ENCODE measurements at places on chromosomes 6 and 20.

- DNase-seq, result no peak
These were observed 71.8 kb upstream of the PHACTR2 start for GRCh38 chr6:143605906-143606521.

DNA sequence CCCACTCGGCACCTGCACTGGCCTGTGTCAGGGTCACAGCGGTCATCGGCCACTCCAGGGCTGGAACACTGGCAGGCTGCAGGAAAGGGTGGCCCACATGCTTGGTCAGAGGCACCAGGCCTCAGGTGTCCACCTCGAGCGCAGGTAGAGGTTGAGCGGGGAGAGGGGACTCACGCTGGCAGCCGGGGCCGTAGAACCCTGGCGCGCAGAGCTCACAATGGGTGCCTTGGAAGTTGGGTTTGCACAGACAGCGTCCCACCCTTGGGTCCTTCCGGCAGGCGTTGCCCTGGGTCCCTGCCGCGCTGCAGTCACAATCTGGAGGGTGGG is 28.9 kb downstream of the LAMA5 start:
- DNase-seq, result no peak

DNA sequence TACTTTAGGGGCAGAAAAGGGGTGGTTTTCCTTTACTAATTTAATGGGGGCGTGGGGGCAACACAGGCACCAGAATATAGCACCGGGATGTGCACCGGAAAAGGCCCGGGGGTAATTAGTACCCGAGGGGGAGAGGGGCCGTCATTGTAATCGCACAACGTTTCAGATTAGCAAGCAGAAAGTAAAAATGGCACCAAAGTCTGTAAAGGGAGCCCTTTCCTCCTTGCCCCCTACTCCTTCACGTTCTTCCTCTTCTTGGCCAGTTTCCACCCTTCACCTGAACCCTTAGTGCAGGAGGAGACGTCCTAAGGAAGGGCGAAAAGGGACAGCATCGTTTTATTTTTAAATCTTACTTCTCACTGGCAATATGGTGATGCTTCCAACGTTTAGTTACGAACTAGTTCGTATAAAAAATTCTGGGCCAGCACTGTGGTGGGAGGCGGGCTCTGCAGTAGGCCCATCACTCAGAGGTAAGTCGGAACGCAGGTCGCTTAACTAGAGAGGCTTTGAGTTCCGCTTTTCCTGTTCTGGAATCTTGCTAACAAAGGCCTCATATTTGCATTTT is 742 bp upstream of the CEP85L start:
- no peak for DNase-seq

DNA sequence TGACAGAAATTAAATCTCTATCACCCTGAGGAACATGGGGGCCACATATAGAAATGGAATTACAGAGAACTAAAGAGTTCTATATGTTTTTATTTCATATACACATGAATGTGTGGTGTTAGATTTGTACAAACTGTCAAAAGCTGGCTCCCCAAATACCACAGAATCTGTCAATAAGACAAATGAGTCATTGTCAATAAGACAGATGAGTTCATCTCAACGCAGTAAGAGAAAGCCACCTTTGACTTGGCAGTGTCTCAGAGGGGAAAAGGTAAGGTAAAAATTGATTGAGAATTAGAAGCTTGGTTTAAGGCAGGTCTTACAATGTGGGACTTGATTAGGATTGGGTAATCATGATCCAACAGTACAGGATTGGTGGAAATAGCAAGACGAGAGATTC is 124.2 kb upstream of the GPR6 start:
- DNase-seq, result no peak

DNA sequence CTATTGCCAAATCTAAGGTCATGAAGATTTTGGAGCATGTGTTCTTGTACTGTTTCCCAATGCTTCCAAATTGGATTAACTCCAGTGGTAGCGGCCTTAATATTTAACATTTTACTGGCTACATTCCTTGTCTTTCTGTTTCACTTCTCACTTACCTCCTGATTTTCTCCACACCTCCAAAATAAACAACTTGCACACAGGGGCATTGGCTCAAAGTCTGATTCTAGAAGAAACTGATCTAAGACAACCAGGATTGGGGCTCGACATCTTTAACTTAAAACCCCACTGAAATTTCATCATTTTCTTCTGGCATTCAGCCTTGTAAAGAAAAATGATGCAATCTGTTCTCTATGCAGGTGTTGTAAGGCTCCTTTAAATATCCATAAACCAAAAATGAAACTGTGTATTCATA is 557.9 kb upstream of the ID4 start:
- DNase-seq, result no peak

DNA sequence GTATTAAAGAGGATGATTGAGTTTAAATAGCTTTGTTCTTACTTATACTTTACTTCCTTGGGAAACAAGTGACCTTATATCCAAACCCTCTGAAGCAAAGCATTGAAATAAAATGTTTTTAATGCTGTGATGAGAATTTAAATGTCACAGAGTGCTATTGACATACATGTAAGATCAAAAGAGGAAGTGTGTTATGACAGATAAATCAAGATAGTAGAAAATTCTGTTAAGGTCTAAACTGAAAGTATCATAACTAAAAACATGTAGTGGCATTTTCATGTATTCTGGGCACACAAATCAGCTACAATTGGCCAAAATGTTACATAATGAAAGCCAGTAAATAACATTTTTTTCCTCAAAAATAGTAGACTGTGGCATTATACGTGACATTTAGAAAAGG is 318.0 kb downstream of the GRIK2 start:
- DNase-seq, result no peak

DNA sequence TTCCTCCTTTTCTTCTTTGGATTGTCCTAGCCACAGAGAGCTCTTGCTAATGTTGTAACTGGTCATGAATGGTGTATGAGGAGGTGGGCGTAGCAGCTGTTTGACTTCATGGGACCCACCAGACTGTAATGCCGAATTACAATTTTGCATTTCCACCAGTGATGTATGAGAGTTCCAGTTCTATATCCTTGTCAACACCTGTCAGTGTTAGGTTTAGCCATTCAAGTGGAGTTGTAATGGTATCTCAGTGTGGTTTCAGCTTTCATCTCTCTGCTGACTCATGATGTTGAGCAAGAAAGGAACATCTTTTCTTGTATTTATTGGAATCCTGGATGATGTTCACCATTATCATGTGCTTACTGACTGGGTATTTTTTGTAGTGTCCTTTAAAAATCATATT is 5.1 kb downstream of the IGF2R start:
- no peak for DNase-seq

DNA sequence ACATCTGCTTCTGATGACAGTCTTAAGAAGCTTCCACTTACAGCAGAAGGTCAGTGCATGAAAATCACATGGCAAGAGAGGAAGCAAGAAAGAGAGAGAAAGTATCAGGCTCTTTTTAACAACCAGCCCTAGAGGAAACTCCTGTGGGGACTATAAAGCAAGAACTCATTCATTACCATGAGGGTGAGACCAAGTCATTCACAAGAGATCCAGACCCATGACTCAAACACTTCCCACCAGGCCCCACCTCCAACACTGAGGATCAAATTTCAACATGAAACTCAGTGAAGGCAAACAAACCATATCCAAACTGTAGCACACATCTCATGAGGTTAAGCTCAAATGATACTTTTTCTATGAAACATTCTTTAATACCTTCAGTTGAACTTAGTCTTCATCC is 643.2 kb upstream of the SYNCRIP start:
- no peak for DNase-seq

DNA sequence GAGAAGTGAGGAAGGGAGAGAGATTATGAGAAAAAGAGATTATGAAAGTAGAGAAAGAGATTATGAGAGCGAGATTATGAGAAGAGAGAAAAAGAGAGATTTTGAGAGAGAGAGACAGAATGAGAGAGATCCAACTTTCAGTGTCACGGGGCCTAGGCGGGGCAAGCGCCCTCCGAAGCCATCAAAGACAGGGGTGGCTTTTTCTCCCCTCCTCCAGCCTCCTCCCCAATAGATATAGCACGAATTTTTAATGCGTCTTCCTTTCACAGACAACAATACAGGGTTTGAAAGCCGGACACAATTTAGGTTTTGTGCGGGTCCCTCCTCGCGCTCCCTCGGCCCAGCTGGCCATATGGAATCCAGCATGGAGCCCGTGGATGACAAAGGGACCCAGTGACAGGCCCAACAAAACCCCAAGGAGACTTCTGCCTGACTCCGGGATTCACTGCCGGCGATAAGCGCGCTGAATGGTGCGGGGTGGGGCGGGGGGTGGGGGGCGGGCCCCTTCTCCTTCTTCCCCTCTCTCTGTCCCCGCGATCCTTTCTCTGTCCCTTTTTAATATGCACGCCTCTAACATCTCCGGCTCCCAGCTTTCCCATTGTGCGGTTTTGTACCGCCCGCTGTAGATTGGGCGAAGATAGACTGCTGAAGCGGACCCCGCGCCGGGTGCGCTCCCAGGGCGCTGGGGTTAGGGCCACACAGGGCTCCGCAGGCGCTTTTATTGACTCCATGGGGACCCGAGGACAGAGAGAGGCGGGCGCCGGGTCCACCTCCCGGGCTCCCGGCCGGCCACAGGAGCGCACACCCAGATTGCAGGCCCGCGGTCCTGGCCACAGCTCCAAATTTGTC is 5.4 kb downstream of the NKX2-2 start:
- no peak for DNase-seq

DNA sequence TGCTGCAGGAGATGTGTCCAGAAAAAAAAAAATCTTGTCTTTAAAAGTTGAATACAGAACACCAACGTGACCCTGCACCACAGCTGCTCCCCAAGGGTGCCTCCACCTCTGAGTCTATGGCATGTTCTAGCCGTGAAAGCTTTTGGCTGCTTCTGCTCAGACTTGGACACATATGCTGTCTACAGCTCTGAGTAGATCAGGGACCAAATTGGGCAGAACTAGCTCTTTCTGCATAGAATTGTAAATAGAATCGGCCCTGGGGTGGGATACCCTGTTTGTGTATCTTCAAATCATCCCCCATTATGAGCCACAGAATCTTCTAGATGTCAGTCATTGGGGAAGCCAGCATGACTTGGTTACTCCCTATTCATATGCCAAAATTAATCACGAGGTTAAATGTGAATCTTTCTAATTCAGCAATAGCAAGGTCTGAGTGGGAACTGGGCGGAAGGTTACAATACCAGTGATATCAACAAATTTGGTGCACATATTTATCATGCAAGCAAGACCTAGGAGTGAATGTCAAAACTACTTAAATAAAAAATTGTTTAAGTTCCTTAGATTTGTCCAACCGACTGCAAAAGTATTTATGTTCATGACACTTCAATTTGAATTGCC is 302.8 kb downstream of the KIF16B start:
- no peak for DNase-seq

DNA sequence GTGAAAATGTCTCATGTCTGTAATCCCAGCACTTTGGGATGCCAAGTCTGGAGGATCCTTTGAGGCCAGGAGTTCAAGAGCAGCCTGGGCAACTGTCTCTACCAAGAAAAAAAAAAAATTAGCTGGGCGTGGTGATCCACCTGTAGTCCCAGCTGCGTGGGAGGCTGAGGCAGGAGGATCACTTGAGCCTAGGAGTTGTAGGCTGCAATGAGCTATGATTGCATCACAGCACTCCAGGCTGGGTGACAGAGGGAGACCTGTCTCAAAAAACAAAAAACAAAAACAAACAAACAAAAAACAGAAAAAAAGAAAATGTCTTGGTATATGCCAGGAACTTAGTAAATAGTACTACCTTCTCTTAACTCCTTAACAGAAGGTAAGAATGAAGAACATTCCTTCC is 31.4 kb upstream of the TMEM14A start:
- DNase-seq, result no peak

GRCh38 chr20:54716790-54717189 is 241.4 kb downstream of the DOK5 start:
- no peak for DNase-seq

- DNase-seq, result no peak
These were observed 105.3 kb downstream of the FOXF2 start for GRCh38 chr6:1494671-1495070.

- no peak for DNase-seq
These were observed 79.4 kb downstream of the PLCB4 start for GRCh38 chr20:9148291-9148690.

DNA sequence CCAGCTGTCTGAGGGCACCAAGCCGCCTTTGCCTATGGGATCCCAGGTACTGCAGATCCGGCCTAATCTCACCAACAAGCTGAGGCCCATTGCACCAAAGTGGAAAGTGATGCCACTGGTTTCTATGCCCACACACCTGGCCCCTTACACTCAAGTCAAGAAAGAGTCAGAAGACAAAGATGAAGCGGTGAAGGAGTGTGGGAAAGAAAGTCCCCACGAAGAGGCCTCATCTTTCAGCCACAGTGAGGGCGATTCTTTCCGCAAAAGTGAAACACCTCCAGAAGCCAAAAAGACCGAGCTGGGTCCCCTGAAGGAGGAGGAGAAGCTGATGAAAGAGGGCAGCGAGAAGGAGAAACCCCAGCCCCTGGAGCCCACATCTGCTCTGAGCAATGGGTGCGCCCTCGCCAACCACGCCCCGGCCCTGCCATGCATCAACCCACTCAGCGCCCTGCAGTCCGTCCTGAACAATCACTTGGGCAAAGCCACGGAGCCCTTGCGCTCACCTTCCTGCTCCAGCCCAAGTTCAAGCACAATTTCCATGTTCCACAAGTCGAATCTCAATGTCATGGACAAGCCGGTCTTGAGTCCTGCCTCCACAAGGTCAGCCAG is 283.0 kb downstream of the TSHZ2 start:
- DNase-seq, result no peak

GRCh38 chr6:160871320-160871719 is 120.2 kb upstream of the MAP3K4 start:
- DNase-seq, result no peak

DNA sequence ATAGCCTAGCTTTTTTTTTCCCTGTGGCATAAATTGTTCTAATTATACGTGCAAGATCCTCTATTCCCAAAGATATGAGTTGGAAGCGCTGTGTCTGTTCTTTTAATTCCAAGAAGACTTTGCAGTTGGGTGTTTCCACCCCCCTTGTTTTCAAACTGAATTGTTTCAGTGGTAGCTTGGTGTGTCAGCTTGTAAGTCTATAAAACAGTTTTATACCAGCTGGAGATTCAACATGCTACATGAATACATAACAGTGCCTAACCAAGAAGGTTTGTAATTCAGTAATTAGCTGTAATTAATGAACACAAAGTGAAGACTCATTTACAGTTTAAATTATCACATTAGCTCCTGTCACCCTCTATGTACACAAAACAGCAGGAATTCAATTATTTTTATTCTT is 154.0 kb downstream of the ZNF217 start:
- no peak for DNase-seq

DNA sequence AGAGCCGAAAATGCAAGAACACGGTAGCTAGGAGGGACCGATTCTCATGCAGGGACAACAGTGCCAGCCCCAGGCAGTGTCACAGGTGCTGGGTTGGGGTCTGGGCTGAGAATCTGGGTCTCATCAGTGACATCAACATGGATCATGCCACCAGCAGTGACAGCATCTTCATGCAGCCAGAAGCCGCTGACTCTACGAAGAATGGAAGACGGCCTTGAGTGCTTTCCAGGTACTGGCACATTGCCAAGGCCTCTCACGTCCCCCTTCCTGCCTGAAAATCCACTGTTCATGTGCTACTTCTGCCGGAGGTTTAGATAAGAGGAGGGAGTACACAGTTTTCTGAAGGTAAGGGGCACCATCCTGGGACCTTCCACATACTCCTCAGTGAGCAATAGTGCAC is 141.1 kb upstream of the FOXQ1 start:
- DNase-seq, result peak; percentile 1

Measured in astrocyte of the cerebellum (primary cell).